ENCODE measurements at places on chromosomes 12 and 14. TPM values are rescaled to one million over a fixed set of nuclear protein-coding genes. Genes with fewer than 3 reads are reported as not detected.

- no peak for DNase-seq
These were observed 33.5 kb downstream of the CFL2 start for GRCh38 chr14:34680806-34681479.

Gene ABCD2
- 11.6 TPM for total RNA-seq

Gene CCDC175
- total RNA-seq = not detected

Gene CD27
- total RNA-seq = 0.96 TPM

GRCh38 chr12:93733358-93733757, 56.2 kb downstream of the CRADD start:
- DNase-seq = no peak

DNA sequence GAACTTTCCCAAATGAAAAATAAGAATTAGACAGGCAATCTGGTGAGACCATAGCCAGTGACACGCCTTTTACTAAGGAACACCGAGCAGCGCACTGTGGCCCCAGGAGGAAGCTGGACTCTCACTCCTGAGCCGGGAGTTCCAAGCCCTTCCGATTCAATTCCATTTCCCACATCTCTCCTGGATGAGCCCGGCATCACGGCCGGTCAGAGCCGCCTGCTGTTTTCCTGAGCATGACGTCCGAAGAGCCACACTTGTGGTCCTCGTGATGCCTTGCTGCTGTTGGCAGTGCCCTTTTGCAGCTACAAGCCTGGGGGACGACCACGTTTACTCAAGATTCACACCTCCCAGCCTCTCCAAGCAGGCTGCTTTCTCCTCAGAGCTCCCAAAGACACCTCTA, 40.8 kb downstream of the FBXL14 start:
- DNase-seq = no peak

GRCh38 chr12:71626768-71627167, 36.9 kb downstream of the ZFC3H1 start:
- DNase-seq = no peak

DNA sequence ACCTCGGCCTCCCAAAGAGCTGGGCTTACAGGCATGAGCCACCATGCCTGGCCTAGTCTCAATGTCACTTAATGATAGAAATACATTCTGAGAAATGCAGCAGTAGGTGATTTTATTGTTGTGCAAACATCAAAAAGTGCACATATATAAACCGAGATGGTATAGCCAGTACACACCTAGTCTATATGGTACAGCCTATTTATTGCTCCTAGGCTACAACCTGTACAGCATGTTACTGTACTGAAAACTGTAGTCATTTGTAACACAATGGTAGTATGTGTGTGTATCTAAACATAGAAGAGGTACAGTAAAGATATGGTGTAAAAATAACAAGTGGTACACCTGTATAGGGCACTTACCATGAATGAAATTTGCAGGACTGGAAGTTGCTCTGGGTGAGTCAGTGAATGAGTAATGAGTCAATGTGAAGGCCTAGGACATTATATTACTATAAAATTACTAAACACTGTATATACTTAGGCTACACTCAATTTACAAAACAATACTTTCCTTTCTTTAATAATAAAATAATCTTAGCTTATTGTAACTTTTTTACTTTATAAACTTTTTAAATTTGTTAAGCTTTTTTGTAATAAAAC, 166.7 kb upstream of the SYT1 start:
- no peak for DNase-seq

Gene DNAH10
- total RNA-seq = 0.48 TPM

- DNase-seq = no peak
These were observed 69.7 kb downstream of the ARF6 start for GRCh38 chr14:49962621-49963020.

DNA sequence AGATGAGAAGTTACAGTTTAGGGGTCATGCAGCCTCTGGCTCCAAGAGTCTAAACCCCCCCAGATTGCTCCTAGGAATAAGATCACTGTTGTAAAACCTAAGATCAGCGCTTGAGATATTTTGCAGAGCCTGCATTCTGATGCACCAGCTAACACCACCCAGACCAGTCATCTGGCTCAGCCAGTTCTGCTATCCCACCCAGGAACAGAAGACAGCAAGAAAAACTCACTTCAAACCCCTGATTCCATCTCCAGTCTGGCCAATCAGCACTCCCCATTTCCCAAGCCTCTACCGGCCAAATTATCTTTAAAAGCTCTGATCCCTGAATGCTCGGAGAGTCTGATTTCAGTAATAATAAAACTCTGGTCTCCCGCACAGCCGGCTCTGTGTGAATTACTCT, 158.6 kb downstream of the ZNF664 start:
- DNase-seq = no peak

DNA sequence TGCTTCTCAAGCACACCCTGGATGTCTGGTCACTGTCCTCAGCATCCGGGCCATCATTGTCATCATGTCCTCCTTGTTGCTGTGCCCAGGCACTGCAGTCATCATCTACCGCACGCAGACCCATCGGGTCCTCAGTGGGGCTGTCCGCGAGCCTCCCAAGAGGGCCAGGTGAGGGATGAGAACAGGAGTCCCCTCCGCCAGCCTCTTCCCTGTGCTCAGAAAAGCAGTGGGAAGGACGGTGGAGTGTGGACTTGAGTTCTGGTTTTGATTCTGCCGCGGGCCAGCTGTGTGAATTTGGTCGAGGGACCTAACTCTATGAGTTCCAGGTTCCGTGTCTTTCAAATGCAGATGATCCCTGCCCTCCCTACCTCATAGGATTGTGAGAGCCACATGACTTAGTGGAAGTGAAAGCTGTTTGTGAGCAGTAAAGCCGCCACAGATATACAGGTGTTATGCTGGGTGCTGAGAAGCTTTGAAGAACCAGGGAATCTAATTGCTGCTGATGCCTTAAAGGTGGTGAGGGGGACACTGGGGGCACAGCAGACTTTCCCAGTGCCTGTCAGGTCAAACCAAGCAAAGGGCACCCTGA, 122.9 kb upstream of the RAP1B start:
- DNase-seq = no peak

DNA sequence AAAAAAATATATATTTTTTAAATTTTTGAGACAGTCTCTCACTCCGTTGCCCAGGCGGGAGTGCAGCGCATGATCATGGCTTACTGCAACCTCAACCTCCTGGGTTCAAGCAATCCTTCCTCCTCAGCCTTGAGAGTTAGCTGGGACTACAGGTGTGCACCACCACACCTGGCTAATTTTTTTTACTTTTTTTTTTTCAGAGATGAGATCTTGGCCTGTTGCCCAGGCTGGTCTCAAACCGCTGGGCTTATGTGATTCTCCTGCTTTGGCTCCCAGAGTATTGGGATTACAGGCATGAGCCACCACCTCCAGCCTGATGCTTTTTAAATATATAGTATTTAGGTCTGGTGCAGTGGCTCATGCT, 24.5 kb downstream of the MDM2 start:
- DNase-seq = no peak

GRCh38 chr12:24839268-24839791, 109.6 kb downstream of the BCAT1 start:
- no peak for DNase-seq

GRCh38 chr12:75390156-75390898, 562 bp upstream of the GLIPR1L2 start:
- DNase-seq = no peak

Gene KRT74
- total RNA-seq = not detected

Gene PAH
- not detected for total RNA-seq

Gene RNF212B
- not detected for total RNA-seq

Gene CNTN1
- total RNA-seq = 1.8 TPM

Gene MAP1LC3B2
- total RNA-seq = not detected

Gene EVL
- total RNA-seq = 39.7 TPM

Gene IL23A
- total RNA-seq = 2.2 TPM

DNA sequence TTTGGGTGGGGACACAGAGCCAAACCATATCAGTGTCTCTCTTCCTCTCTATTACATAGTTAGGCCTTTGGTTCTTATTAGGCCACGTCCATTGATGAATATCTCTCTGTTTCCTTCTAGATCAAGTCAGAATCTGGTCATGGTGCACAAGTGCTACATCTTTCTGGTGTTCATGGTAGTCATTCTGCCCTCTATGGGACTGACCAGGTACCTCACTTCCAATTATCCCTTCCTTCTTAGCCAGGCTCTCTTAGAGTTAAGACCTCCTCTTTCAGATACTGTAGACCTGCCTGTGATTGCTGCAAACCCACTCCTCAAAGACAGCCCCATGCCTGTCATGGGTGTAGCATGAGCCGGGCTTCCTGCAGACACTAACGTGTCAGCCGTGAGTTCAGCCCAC, 25.2 kb downstream of the NGB start:
- no peak for DNase-seq

GRCh38 chr14:99724196-99724891, 40.2 kb downstream of the CYP46A1 start:
- peak; percentile 7 for DNase-seq

DNA sequence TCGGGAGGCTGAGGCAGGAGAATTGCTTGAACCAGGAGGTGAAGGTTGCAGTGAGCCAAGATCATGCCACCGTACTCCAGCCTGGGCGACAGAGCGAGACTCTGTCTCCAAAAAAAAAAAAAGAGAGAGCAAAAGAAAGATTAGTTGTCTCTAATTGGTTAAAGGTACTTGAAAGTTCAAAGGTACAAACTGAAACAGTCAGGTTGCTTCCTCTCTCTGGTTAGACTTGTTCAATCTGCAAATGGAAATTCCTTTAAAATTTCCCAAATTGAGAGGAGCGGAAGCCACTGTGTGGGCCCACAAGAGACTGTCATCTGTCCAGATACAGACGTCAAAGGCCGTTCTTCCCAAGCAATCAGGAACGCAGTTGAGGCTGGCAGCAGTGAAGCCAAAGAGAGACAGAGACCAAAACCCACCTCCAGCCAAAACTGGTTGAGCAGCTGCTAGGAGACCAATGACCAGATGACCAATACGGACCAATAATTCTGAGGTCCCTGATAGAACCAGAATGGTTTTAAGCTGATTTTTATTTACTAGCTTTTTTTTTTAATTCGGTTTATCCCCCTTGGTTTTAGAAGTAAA, 63.6 kb downstream of the GCH1 start:
- no peak for DNase-seq

DNA sequence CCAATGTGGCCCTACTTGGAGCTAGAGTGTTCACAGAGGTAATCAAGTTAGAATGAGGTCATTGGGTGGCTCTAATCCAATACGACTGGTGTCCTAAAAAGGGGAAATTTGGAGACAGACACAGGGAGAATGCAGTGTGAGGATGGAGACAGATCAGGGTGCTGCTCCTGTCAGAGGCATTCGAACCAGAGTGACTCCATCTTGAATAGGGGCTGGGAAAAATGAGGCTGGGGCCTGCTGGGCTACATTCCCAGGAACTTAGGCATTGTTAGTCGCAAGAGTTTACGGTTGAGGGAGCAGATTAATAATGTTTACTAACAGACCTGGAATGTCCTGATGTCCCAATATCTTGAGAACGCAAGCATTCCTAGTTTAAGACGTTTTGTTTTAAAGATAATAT, 20.2 kb downstream of the TNFAIP2 start:
- DNase-seq = no peak

Gene GPR137C
- total RNA-seq = 0.25 TPM
